H7 (cell line): ENCODE measurements at places on chromosomes 3 and 15.

- DNase-seq, result no peak
Observed at GRCh38 chr3:106839576-106840280, 537.5 kb upstream of the CCDC54 start.

GRCh38 chr3:136862617-136863322, 762 bp downstream of the NCK1 start:
- peak; percentile 79 for DNase-seq

DNA sequence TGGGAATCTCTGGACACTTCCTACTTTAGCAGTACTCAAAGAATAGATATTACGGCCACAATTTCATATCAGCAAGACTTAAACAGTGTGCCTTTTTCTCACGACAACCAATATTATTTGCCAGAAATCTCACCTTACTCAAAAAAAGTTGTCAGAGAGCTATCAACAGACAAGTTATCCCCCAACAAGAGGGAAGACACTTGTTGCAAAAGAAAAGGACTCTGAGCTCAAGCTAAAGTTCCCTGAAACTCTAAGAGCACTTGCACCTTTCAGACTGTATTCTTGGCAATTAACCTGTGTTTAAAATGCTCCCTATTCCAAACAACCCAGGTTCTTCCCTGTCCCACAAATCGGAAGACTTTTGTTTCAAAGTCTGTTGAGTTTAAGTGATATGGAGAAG, 4.5 kb downstream of the LRIG1 start:
- no peak for DNase-seq

DNA sequence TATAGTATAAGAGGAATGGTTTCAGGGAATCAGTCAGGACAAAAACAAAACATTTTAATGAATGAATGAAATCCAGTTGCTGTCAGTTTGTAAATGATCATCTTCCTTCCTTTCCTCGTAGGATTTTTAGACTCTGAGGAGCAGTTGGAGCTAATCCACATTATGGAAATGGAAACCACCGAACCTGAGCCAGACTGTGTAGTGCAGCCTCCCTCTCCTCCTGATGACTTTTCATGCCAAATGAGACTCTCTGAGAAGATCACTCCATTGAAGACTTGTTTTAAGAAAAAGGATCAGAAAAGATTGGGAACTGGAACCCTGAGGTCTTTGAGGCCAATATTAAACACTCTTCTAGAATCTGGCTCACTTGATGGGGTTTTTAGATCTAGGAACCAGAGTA, 3.1 kb downstream of the TIPARP start:
- no peak for DNase-seq

DNA sequence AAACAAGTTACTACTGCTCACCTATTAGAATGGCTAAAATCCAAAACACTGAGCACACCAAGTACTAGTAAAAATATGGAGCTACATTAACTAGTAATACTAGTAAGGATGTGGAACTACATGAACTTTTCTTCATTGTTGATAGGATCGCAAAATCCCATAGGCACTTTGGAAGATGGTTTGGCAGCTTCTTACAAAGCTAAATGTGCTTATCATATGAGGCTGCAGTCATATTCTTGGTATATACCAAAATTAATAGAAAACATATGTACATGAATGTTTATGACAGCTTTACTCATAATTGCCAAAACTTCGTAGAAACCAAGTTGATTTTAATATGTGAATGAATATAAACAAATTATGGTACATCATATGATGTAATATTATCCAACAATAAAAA, 366.8 kb upstream of the KCNMB2 start:
- DNase-seq, result no peak

DNA sequence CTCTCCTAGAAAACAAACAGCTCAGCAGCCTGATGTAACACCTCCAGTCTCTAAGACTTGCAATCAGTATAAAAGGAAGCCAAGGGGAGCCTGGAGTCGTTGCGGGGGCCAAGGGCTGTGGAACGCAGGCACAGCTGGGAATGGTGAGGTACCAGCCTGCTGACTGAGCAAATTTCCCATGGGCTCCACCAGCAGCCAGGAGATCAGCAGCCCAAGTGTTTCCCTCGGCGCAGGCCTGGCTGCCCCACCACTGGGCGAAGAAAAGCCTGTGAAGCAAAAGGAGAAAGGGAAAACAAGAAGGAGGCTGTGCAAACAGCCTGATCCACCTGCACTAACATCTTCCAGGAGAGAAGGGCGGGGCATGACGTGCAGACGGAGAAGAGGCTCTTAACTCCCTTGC, 155.3 kb downstream of the SHQ1 start:
- DNase-seq, result peak; percentile 65

DNA sequence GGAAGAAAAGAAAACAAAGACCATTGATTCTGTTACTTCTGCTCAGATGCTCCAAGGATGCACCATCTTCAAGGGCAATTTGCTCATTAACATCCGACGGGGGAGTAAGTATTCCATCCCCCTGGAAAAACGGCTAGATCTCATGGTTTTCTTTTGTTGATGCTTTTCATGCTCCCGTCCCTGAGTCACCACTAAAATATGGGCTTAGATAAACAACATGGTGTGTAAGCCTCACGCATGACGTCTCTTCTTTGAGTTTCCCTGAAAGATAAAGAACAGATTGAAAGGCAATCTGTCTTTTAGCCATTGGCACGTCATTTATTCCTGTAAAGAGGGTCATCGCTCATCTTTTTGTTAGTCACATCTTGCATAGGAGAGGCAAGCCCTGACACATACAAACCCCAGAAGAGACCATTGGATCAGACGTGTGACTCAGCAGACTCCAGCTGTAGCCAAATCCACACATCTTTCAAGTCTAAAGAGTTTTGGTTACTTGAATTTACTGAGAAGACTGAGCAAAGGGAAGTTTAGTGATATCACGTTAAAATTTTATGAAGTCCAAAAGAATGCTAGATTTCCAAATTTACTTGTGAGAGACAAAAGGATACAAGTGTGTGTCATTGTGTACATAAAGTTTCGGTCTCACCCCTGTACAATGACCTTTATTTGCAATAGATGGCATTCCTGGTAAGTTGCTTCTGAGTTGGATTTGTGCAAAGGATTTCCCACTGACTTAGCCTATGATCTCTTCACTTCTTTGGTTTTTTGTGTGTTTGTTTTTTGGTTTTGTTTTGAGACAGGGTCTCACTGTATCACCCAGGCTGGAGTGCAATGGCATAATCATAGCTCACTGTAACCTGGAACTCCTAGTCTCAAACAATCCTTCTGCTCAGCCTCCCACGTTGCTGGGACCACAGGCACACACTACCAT, 110.5 kb downstream of the PGPEP1L start:
- DNase-seq, result no peak

- no peak for DNase-seq
Observed at GRCh38 chr15:65535192-65535591, 4.9 kb downstream of the HACD3 start.

- no peak for DNase-seq
Observed at GRCh38 chr3:156788846-156789245, 37.3 kb upstream of the LEKR1 start.

DNA sequence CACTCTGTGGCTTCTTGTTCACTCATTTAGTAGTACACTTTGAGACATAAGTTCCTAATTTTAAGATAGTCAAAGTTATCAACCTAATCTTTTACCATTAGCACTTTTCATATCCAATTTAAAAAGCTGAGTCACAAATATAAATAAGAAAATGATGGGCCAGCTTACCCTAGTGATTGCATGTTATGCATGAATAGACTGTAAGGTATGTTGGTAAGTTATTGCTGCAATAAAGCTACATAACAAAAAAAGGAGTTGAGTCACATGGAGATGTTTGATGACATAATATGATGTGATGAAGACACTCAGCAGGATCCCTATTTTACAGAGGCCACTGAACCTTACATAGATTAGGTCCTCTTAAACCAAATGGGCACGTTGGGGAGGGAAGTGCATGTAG, 161.3 kb downstream of the OCA2 start:
- no peak for DNase-seq

DNA sequence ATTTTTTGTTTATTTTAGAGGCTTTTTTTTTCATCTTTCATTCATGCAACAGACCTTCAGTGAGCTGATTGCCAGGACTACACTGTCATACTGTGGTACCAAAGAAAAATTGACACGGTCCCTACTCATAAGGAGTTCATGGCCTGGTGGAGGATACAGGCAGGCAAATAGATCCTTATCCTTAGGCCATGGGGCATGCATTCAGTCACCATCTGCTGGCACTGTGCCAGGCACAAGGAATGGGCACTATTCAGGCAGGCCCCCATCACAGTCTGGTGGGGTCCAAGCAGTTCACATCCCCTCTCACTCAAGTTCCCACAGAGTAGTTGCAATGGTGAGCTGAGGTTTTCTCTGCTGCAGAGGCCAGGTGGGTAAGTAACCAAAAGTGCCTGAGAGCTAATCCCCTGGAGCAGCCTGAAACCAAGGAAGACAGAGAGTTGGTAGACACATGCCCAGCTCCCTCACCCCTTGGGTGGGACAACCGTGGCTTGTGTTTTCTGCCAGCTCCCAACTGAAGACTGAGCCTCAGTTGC, 17.3 kb downstream of the CISH start:
- DNase-seq, result no peak

DNA sequence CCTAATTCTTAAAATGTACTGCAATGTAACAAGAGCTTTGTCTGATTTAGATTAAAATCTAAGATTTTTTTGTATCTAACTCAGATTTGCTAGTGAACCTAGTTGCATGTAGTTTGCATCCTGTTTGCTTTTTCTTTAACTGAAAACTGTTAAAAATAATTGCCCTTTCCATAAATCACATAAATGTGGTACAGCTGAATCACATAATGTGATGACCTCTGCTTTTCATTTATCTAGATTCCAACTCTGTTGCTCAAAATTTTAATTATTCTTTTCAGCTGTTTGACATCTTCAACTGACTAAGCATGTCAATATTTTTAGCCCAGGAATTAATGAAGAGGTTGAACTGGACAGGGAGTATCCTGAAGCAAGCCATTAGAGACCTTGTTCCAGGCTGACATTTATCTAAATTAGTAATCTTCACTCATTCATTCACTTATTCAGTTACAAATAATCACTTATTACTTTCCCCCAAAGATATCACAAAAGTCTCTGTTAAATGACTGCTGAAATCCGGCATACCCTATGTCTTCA, 101.9 kb upstream of the PLXND1 start:
- no peak for DNase-seq

GRCh38 chr15:90003736-90004135, 2.6 kb downstream of the ZNF710 start:
- no peak for DNase-seq

GRCh38 chr3:124223853-124224252, 231.9 kb upstream of the ROPN1 start:
- no peak for DNase-seq

DNA sequence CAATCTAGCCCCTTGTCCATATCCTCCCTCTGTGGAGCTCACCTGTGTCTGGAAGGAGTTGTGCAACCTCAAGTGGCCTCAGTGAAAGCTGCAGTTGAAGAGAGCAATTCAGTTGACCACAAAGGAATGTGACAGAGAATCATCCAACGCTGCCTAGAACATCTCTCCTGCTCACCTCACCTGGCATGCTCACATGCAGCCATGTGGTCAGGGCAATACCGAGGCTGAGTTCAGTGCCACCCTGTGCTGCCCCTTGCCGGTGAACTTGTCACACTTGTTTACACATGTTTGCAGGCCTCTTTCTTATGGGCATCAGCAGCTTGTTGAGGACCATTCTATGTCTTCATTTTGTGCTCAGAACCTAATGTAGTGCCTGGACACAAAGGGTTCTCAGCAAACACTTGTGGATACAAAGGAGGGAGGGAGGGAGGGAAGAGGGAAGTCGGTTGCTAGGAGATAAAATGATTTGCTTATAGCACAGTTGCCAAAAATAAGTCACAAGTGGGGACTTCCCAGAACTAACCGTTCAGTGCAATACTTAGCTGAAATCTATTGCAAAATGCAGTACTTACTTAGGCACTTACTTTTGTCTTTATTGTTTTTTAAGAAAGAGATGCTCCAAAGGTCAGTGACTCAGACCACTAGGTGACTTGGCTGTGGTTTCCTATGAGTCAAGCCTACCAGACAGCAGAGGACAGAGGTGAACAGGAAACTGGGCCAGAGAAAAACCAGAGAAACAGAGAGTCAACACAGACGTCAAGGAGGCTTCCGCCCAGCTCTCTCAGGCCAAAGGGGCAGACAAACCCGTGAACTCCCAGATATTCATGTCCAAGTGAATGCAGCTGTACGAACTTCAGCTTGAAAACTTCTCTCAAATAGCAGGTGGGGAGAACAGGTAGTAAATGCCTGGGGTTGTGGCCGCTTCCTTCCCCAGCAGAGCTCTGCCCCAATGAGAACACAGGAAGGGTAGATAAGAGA, 227.8 kb upstream of the CTNNB1 start:
- DNase-seq, result no peak

- no peak for DNase-seq
Observed at GRCh38 chr3:89474333-89475130, 367.1 kb downstream of the EPHA3 start.

- DNase-seq, result no peak
Observed at GRCh38 chr3:118435851-118436350, 598.7 kb downstream of the IGSF11 start.

DNA sequence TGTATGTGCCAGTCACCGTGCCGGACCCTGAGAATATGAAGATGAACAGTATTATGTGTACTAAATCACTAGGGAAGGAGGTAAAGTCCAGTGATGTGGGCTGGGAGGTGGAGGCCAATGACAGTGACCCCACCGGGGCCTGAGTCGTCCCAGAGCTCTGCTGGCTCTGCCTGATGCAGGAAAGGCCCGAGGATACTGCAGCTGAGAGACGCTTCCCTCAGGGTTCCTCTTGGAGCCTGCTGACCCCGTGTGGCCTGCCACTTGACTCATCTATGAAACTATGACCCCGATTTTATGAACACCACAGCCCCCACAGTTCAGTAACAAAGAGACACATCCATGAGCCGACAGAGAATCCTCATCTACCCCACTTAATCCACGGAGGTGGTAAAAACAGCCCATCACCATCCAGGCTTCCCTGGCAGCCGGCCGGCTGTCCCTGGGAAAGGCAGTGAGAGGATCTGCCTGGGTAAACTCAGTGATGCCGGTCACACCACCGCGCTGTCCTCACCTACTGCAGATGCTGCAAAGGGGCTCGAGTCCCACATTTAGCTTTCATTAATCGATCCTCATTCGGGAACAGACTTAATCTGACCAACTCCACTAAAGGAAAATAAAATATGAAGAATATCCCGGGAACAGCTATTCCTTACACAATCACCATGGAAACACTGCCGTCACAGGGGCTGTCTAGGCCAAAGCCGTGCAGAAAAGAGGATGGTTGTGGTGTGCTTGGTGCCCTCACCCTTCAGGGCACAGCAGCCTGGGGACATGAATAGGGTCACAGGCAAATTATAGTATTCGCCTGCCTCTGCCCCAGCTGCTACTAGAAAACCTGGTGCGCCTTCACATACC, 82.9 kb downstream of the ARRDC4 start:
- no peak for DNase-seq

GRCh38 chr15:90201130-90201943, at the start of gene SEMA4B:
Gene SEMA4B, plus strand, starts transcription at chr15:90201330. Its CDS starts 249 bp downstream, at chr15:90201579.
- peak; percentile 99 for DNase-seq

DNA sequence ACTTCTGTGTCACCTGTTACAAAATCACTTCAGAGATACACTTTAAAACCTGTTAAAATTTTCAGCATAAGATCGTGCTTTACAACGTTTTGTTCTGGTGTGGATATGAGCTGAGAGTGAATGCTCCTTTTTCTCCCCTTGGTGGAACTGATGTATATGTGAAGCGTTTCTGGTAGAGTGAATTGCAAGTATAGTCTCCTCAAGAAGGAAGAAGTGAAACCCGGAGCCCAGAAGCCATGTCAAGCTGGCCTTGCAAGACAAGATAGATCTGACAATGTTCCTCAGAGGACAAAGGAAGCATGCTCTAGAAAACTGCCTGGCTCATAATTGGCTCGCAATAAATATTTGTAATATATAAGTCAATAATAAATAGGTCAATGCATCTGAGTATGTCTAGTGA, 23.6 kb downstream of the SERPINI2 start:
- no peak for DNase-seq

GRCh38 chr3:161558236-161558635, 61.6 kb downstream of the OTOL1 start:
- no peak for DNase-seq
